Stimulated activated CD4-positive, alpha-beta T cell treated with anti-CD3 and anti-CD28 coated beads, Interleukin-15, amount 100 ng/mL, for 24 hours (primary cell): ENCODE measurements at places on chromosomes 2 and 18.

DNA sequence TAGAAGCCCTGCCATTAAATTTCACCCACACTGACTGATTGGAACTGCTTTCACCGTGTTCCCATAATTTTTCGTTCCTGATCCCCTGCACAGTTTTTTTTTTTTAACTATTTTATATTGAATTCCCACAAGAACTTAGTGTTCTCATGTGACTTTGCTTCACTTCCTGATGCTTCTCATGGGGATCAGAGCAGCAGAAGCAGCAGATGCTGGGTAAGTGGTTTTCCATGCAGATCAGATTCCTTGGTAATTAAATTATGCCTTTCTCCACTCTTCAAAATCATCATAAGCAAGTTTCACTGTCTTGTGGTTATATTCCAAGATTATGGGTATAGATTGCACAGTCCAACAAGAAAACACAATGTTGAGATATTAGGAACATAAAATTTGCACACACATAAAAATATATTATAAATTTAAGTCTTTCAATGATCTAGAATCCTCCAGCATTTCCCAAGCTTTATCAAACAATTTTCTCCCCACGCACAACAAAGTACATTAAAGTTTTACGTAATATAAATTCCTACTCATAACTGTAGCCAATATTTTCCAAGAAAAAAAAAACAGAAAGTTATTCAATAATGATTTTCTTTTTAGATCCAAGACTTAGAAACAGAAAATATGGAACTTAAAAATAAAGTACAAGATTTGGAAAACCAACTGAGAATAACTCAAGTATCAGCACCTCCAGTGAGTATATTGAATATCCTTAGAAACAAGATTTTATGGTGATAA lies 277.9 kb downstream of the GULP1 start:
- no peak for DNase-seq

GRCh38 chr2:236629961-236630872 lies 60.6 kb downstream of the ACKR3 start:
- DNase-seq: no peak

- no peak for DNase-seq
These were observed 180.2 kb upstream of the DOK6 start for GRCh38 chr18:69220529-69220928.

- no peak for DNase-seq
These were observed 50.8 kb downstream of the SPRED2 start for GRCh38 chr2:65381607-65382051.

DNA sequence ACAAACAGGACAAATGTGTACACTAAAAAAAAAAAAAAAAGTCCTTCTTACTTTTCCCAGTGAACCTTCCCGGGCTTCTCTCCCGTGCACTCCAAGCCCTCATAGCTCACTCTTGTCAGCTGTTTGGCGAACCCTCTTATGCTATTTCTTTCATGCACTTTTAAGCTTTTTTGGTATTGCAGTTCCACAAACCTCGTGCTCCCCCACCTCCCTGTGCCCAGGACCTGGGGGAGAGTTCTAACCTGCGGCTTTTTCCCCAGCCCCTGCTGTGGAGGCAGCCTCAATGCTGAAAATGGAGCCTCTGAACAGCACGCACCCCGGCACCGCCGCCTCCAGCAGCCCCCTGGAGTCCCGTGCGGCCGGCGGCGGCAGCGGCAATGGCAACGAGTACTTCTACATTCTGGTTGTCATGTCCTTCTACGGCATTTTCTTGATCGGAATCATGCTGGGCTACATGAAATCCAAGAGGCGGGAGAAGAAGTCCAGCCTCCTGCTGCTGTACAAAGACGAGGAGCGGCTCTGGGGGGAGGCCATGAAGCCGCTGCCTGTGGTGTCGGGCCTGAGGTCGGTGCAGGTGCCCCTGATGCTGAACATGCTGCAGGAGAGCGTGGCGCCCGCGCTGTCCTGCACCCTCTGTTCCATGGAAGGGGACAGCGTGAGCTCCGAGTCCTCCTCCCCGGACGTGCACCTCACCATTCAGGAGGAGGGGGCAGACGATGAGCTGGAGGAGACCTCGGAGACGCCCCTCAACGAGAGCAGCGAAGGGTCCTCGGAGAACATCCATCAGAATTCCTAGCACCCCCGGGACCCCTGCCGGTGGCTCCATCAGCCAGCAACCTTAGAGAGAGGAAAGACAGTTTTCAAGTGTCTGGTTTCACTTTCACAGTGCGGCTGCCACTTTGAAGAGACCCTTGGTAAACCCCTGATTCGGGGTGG lies 826 bp downstream of the KCNE4 start:
- no peak for DNase-seq

- DNase-seq: no peak
These were observed 1712.8 kb upstream of the TMEFF2 start for GRCh38 chr2:193907561-193907960.

DNA sequence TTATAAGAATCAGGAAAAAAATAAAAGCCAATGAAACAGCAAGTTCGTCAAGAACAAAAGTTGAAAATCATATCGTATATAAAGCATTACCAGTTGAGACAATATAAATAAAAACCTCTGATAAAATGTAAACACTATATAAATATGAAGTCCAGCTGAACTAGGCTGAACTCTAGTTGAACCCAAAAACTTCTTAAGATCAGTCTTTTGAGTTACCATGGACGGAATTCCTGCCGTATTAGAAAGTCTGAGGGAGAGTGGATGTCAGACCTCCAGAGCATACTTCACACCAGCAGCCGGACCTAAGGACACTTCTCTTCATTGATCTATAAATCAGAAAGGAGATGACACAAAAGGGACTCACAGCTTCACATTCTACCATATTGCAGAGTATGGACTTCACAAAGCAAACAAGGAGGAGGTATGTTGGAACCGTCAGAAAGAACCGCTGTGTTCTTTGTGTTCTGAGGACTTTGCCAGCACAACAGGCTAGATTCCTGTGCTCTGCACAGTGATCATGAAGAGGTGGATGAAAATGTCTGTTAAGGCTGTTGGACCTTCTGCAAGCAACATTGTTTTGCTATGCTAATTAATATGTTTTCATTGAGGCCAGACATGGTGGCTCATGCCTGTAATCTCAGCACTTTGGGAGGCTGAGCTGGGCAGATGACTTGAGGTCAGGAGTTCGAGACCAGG lies 67.2 kb upstream of the SP5 start:
- no peak for DNase-seq

- DNase-seq: no peak
These were observed 295.6 kb upstream of the LRATD1 start for GRCh38 chr2:14336759-14337382.

- DNase-seq: no peak
These were observed 27.5 kb upstream of the KCTD1 start for GRCh38 chr18:26575865-26576217.

DNA sequence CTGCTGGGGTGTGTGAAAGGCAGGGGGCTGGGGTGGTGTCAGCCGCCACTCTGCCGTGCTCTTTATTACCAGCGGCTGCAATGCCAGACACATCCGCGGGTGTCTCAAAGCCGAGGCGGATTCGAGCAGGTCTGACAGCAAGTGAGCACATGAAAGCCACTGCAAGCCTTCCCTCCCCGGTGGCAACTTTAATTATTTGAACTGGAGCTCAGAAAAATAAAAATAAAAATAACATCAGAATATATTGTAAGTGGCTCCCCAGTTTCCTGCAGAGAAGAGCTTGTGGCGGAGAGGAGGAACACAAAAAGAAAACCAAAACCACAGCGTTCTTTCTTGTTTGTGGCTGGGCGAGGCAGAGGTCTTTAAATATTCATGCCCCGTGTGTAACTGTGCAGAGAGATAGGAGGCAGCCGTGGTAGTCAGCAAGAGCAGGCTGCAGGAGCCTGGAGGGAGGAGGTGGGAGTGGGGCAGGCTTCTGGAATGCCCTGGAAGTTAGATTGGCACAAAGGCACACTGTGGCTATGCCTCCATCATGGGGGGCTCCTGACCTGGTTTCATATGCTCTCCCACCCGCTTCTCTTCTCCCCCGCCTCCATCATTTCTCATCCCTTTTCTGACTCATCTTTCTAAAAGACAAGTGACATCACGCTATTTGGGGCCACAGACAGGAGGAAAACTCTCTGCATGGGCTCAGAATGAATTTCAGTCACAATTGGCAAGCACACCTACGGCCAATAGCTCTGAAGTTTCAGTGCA lies 199.8 kb downstream of the CLIP4 start:
- peak; percentile 70 for DNase-seq

DNA sequence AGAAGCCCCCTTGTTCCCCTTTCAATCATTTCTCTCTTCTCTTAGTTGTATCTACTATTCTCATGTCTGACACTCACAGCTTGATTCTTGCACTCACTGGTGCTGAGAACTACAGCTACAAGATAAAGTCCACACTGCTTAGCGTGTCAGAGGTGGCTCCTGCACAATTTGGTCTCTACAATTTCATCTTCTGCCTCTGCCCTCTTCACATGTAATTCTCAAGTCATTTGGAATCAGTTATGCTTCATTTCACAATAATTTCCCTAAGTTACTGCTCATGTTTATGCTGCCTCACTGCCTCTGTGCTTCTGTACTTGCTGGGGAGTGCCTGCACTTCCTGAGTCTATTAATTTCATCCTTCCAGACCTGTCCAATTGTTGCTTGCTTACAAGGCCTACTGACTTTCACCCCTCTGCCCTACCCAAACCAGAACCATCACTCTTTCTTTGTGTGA lies 11.6 kb upstream of the NAB1 start:
- no peak for DNase-seq

DNA sequence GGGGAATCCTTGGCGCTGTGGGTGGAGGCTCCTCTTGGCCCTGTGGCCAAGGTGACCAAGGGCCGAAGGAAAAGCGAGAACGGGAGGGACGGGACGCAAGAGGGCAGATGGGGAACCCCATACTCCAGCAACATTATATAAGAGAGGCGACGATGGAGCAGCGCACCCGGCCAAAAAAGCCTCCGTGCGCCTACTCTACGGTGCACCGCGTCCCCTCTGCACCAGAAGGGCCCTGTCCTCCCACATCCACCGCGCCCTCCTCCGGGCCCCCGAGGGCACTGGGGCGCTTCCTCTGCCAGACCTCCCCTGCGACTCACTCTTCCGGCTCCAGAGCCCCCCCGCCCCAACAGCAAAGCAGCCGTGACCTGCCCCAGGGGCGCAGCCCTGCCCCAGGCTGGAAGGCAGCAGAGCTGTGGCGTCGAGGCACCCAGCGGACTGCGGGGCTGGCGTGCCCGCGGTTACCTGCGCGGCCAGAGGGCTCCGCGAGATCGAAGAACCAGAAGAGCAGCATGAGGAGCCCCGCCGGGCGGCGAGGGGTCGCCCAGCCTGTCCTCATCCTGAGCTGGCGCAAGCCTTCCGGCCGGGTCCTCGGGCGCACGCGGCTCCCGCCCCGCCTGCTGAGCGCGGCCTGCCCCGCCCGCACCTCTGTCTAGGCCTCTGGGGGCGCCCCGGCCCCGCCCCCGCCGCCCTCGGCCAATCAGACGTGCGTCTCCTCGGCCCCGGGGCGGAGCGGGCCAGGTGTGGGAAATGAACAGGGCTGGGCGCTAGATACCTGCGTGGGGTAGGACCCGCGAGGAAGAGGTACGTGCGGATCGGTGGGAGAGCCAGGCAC lies 106.3 kb upstream of the CD302 start:
- peak; percentile 88 for DNase-seq

DNA sequence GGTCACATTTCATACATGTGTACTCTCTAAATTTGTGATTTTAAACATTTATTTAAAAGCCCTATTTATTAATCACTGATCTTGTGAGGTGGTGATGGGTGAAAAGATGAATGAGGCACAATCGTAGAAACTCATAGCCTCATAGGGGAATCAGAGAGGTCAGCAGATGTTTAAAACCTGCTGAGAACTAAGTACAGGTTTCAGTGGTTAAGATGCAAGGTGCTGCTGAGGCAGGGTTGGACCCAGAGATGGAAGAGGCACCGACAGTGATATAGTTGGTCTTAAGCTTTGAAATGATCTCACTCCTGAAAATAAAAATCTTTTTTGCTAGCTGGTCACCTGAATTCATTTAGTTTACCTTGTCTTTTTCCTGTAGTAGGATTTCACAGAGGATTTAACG lies 49.6 kb downstream of the LINC00305 start:
- DNase-seq: no peak

DNA sequence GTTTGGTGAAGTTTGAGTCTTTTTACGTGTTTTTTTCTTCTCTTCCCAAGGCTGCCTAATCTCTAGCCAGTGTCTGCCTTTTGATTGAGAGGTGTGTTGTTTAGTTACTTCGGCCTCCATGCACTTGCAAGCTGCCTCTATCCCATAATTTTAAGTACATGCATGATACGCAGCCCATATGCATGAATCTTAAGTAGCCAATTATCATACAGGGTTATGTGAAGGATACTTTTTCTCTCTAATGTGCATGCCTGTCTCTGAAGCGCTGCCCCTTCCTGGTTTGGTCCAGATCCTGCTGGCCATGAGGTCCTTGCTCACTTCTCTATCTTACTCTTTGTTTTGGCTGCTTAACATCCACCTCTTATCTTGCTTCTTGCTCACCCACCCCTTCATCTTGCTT lies 73.9 kb upstream of the PID1 start:
- DNase-seq: no peak

DNA sequence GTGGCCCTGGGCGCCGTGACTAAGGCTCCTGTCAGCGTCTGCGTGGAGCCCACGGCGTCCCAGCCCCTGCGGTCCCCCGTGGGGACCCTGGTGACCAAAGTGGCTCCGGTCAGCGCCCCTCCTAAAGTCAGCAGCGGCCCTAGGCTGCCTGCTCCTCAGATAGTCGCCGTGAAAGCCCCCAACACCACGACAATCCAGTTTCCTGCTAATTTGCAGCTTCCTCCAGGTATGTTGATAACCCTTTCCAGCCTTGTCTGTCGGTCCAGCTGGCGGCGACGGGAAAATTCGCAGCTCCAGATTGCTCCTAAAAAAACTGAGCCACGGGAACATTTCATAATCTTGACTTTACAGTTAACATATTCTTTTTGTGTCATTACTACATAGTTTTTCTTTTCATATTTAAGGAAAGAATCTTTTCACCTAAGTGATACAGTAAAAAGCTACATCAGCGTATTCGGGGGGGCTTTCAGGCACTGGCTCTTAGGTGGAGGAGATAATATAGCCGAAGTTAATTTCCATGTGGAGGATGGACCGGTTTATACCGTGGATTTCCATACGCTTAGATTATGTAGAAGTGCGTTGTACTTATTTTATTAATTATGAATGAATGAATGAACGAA lies 916 bp downstream of the TAF4B start:
- no peak for DNase-seq

GRCh38 chr2:134181219-134181618 lies 72.7 kb upstream of the MGAT5 start:
- no peak for DNase-seq

GRCh38 chr18:76346490-76347130 lies 148.4 kb downstream of the ZNF516 start:
- no peak for DNase-seq

GRCh38 chr18:70234667-70235459 lies 29.4 kb upstream of the RTTN start:
- DNase-seq: no peak
